Breast epithelium (tissue), 4 donors: ENCODE measurements at places on chromosomes 7 and 10.

GRCh38 chr10:13502380-13502779 lies 26.4 kb downstream of the BEND7 start:
- DNase-seq: no peak

- DNase-seq: no peak
These were observed 223.5 kb downstream of the CCDC3 start for GRCh38 chr10:12777840-12778585.

- no peak for DNase-seq
These were observed 113.7 kb downstream of the SFMBT2 start for GRCh38 chr10:7297094-7297493.

GRCh38 chr10:43138757-43139241 lies 554 bp downstream of the CSGALNACT2 start:
- DNase-seq: no peak

GRCh38 chr10:75228834-75229233 lies 6.9 kb downstream of the COMTD1 start:
- DNase-seq: no peak

DNA sequence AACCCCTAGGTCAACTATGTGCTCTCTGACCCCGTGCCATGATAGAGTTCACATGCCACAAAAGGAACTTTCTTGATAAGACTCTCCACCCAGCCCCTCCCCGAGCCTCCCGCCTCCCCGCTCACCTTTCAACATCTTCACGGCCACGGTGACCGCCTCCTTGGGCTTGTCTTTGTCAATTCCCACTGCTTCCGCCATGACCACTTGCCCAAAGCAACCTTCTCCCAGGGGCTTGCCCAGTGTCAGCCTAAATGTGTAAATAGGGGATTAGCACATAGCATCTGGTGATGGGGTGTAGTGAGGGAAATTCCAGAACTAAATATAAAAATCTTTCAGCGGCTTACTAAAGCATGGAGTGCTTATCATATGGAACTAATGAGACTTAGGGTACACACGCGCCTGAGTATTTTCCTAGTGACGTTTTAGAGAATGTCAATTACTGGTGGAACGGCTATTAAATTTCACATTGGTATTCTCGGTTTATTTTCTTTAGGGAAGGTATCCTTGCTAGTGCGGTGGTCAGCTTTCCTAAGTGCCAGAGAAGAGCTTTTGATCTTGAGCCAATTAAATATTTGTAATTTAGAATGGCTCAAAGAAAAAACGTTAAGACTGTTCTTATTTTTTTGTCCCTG lies 97.4 kb downstream of the FGFR2 start:
- no peak for DNase-seq

- peak; percentile 11 for DNase-seq
These were observed 8.5 kb downstream of the IL15RA start for GRCh38 chr10:5968681-5969453.

- peak; percentile 45 for DNase-seq
These were observed 28.8 kb downstream of the CALML3 start for GRCh38 chr10:5553400-5554170.

DNA sequence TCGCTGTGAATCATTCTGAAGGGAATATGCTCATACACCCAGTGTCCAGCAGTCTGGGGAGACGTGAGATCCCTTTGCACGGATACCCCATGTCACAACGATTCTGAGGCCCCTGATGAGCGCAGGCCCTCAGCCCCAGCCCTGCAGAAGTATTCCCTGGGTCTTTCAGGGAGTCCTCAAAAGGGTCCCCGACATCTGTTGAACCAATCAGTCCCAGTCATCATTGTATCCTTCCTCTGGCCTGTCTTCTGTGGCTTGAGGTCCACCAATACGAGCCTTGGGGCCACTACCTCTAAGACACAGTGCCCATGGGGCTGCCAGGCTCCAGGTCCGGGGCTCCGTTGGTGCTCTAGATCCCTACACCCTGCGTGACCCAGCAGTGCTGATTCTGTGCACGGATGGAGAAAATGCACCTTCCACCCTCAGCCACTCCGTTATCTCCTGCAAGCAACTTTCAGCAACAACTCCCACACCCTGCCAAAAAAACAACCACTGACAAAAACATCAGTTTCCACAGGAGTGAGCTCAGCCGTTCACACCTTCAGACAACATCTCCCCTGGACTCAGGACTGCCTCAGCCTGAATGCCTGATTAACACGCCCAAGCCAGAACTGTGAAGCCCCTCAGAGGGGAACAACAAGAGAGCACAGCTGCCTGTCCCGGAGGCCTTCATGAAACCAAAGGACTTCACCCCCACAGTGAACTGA lies 46.9 kb upstream of the KDM7A start:
- no peak for DNase-seq

GRCh38 chr10:76329891-76330575 lies 898.6 kb downstream of the LRMDA start:
- DNase-seq: no peak

DNA sequence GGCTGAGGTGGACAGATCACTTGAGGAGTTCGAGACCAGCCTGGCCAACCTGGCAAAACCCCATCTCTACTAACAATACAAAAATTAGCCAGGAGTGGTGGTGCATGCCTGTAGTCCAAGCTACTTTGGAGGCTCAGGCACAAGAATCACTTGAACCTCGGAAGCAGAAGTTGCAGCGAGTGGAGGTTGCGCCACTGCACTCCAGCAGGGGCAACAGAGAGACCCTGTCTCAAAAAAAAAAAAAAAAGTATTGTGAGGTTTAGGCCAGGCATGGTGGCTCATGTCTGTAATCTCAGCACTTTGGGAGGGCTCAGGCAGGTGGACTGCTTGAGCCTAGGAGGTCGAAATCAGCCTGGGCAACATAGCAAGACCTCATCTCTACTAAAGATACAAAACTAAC lies 16.0 kb downstream of the TET1 start:
- no peak for DNase-seq

GRCh38 chr7:95491634-95492314 lies 6.0 kb downstream of the ASB4 start:
- DNase-seq: no peak

- DNase-seq: no peak
These were observed 153.6 kb downstream of the AOAH start for GRCh38 chr7:36570528-36571189.

DNA sequence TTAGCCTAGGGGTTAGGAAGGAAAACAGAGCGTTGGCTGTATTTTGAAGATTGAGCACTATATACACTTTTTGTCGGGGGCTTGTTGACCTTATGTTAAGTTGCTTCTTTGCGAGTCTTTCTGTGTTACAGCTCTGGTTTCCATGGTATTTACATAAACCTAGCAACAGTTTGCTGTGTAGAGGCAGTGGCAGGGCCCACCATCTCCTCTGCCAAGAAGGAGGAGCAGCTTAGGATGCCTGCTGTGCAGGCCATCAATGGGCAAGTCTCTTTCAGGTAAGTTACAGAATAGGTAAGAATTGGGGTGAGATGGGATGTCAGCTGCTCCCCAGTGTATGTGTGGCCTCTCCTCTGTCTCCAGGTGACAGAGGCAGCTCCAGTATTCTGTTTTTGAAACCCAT lies 485.5 kb downstream of the LRMDA start:
- no peak for DNase-seq

DNA sequence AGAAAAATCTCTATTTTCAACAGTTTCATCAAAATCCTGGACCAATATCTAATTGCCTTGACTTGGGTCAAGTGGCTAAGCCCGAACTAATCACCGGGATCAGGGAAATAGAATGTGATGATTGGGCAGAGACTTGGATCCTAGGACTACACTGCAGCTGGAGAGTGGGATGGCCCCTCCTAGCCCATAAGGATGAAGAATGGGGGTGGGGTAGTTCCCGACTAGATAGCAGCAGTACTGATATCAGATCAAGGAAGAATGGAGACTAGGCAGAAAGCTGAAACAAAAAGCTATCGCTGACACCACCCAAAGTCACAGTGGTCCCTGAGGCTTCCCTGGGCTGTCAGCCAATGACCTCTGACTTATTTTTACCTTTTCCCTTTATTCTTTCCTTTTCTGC lies 160.4 kb upstream of the PHYHIPL start:
- no peak for DNase-seq

- DNase-seq: no peak
These were observed 38.0 kb downstream of the PYROXD2 start for GRCh38 chr10:98377001-98377400.

- DNase-seq: peak; percentile 53
These were observed 18.5 kb downstream of the EIF3B start for GRCh38 chr7:2373124-2373556.

- DNase-seq: no peak
These were observed 230.6 kb downstream of the REEP3 start for GRCh38 chr10:63751836-63752235.

- DNase-seq: peak; percentile 43
These were observed 139.7 kb downstream of the ADCY1 start for GRCh38 chr7:45713669-45714520.

- DNase-seq: no peak
These were observed 1.5 kb downstream of the LIPK start for GRCh38 chr10:88707429-88708155.

DNA sequence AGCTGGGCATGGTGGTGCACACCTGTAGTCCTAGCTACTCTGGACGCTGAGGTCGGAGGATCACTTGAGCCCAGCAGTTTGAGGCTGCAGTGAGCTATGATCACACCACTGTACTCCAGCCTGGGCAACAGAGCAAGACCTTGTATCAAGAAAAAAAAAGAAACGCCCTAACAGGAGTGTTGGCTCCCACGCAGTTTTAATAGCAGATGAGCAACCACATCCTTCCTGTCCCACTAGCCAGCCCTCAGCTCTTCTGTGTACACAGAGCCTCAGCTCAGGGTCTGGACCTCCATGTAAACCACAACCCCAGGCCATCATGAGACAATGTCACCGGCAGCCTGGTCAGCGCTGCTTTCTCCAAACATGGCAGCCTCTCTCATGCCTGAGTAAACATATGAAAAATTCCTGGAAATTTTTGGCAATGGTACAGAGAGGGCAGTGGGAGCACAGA lies 108.2 kb downstream of the PIP4K2A start:
- DNase-seq: no peak

DNA sequence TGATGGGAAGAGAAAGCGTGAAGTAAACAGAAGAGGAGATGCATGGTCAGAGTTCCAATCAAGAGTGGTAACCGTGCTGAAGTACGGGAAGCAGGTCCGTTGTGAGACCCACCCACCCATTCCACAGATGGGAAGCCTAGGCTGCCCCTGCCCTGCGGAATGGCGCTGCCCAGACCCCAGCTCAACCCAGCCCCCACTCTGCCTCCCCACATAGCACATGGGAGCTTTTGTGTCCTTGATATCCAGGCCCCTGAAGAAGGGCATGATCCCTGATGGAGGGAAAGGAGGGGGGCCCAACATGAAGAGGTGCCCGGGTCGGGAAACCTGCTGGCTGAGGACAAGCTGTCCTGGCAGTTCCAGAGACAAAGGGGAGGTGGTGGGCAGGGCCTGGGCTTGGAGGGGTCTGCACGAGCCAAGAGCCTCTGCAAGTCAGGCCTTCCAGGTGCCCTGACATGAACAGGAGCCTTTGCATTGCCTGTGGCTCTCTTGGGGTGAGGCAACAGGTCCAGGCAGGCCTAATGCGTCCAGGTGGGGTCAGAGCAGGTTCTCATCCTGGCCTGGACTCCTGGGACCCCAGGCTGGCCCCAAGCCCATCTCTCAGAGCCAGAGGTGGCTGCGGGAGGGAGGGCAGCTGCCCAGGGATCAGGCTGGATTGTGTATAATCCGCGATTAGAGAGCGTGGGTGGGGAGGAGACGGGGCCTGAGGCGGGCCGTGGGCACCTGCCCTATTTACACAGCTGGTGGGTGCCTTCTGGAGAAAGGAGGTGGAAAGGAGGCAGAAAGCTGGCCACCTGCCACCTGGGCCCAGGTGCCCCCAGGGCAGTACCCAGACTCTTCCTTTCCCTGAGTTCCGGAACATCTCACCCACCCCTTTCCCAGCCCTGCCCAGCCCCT lies 23.5 kb downstream of the YKT6 start:
- DNase-seq: peak; percentile 47

DNA sequence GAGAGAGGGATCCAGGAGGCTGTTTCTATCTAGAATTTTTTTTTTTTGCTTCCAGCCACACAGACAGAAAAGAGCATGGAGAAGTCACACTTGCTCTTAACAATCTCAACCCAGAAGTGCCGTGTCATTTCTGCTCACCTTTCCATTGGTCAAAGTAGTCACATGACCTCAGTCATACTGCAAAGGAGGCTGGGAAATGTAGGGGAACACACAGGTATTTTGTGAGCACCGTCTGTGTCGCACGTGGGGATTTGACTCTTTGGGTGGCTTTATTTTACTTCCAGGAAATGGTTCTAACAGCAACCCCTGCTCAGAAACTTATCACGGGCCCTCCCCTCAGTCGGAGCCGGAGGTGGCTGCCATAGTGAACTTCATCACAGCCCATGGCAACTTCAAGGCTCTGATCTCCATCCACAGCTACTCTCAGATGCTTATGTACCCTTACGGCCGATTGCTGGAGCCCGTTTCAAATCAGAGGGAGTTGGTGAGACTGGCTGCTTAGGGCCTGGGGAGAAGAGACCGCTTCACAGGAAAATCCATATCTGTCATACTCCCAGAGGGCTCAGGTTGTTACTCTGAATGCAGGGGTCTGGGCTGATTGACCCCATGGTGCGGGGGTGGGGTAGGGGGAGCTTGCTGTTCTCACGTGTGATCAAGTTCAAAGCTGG lies 13.1 kb upstream of the CPA1 start:
- DNase-seq: no peak

DNA sequence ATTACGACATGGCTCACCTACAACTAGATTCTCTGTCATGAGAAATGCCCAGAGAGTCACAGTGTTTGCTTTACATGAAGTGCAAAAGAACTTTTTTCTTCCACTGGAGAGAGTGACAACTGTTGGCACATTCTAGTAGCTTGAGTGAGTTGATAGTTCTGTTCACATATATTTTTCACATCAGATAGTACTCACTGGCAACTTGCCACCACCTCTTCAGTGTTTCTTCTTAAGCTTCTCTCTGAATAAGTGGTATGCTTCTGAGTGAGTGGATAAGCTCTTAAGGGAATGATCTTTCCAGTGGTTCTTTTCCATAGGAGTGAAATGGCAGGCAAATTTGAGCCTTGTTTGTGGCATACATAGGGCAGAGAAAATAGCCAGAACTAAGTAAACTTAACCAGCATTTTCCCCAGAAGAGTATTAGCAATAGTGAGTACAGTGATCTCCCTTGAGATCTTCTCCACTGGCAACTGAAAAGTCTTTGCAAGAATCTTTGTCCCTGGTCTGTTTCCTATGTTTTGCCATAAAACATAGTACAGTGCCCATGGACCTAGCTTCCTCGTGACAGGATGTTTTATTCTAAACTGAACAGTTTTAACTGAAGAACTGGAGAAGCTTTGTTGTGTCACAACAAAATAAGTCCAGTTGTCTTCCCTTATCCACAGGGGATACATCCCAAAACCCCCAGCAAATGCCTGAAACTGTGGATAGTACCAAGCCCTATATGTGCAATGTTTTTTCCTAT lies 125.4 kb upstream of the CDK13 start:
- no peak for DNase-seq

DNA sequence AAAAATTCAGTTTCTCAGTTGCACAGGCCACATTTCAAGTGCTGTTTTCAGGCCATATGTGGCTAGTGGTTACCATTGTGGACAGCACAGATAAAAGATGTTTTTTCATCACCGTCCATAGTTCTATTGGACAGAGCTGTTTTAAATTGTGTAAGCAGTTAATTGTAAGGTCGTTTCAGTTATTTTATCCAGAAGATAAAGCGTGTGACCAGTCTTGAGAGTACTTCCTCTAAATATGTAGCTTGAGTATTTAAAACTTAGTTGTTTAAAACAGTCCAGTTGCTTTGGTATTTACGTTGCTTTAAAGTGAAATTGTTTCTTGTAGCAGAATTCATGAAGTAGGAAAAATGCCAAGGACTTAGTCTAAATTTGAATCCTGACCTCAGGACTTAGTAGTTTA lies 66.9 kb downstream of the ZNRF2 start:
- no peak for DNase-seq
